Pancreas (tissue), 10 donors: ENCODE measurements at places on chromosomes 6 and 20. TPM values are rescaled to one million over a fixed set of nuclear protein-coding genes. Genes with fewer than 3 reads are reported as not detected.

The ULBP3 gene
- 0.88 TPM for total RNA-seq

The PAX1 gene
- total RNA-seq: not detected

The PRPH2 gene
- total RNA-seq: 0.83 TPM

The RAET1L gene
- 0.53 TPM for total RNA-seq

The MYCT1 gene
- total RNA-seq: 2.3 TPM

The IL17A gene
- not detected for total RNA-seq

The PRR18 gene
- total RNA-seq: 0.61 TPM

The TFAP2D gene
- not detected for total RNA-seq

The COL12A1 gene
- total RNA-seq: 3.8 TPM

The OR2B3 gene
- not detected for total RNA-seq

The RBM12 gene
- 21.0 TPM for total RNA-seq

GRCh38 chr6:35678814-35679213 is 9.9 kb downstream of the FKBP5 start:
- no peak for DNase-seq
- no peak overlapping the region for H3K4me3 ChIP-seq

DNA sequence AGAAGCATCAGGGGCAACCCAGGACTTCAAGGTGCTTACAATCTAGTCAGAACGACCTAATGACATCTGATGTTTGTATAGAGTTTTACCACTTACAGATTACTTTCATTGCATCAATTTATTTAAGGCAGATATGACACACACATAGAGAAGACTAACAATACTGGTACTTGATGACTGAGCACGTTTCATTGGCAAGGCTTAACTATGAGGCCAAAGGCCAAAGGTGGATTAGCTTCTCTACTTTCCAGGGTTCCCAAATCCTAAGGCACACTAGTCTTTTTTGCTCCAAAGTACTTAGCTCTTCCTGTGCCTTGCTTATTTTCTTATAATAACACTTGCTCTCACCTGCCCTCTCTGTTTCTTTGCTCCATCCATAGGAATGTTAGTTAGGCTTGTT is 406.2 kb downstream of the ZFAND3 start:
- H3K27ac ChIP-seq: no peak overlapping the region
- H3K4me3 ChIP-seq: no peak overlapping the region
- no peak for DNase-seq
- no peaks in the 10 kb centered on the region for H3K4me1 ChIP-seq

- H3K27ac ChIP-seq: no peak overlapping the region
- H3K27me3 ChIP-seq: no peaks in the 10 kb centered on the region
- no peaks in the 10 kb centered on the region for H3K36me3 ChIP-seq
- no peaks in the 10 kb centered on the region for H3K4me1 ChIP-seq
Measured at GRCh38 chr6:20236909-20237600, 24.8 kb upstream of the MBOAT1 start.

DNA sequence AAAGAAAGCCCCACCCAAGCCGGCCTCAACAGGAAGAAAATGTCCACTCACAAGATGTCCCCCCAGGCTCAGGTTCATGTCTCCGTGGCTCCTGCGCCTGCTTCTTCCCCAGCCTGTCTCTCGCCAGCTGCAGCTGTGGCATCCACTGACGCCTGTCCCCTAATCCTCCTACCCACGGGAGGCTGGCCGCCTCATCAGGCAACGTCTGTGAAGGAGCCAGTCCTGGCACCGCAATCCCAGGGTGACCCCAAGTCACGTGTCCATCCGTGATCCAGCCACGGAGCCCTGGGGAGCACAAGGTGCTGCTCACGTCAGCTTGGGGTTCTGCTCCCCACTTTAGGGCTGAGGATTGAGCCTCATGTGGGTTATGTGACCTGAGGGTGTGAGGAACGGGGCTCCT is 640.3 kb downstream of the CDH26 start:
- no peak overlapping the region for H3K27ac ChIP-seq
- H3K4me3 ChIP-seq: no peak overlapping the region
- no peaks in the 10 kb centered on the region for H3K4me1 ChIP-seq
- DNase-seq: no peak

DNA sequence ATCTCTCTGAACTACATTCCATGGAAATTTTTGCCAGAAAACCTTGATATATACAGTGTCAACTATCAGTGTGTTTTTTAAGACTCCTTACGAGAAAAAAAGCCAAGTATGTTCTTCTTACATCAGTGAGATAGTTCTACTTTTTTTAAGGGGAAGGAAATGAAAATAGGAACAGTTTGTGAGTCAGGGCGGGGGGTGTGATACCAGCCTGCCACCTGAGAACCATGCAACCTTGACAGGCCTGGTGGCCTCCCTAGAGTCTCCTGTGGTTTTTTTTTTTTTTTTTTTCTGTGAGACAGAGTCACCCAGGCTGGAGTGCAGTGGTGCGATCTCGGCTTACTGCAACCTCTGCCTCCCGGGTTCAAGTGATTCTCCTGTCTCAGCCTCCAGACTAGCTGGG is 96.3 kb upstream of the GCM1 start:
- DNase-seq: no peak
- no peak overlapping the region for H3K4me3 ChIP-seq
- no peaks in the 10 kb centered on the region for H3K4me1 ChIP-seq
- no peak overlapping the region for H3K27ac ChIP-seq
- H3K27me3 ChIP-seq: no peaks in the 10 kb centered on the region

DNA sequence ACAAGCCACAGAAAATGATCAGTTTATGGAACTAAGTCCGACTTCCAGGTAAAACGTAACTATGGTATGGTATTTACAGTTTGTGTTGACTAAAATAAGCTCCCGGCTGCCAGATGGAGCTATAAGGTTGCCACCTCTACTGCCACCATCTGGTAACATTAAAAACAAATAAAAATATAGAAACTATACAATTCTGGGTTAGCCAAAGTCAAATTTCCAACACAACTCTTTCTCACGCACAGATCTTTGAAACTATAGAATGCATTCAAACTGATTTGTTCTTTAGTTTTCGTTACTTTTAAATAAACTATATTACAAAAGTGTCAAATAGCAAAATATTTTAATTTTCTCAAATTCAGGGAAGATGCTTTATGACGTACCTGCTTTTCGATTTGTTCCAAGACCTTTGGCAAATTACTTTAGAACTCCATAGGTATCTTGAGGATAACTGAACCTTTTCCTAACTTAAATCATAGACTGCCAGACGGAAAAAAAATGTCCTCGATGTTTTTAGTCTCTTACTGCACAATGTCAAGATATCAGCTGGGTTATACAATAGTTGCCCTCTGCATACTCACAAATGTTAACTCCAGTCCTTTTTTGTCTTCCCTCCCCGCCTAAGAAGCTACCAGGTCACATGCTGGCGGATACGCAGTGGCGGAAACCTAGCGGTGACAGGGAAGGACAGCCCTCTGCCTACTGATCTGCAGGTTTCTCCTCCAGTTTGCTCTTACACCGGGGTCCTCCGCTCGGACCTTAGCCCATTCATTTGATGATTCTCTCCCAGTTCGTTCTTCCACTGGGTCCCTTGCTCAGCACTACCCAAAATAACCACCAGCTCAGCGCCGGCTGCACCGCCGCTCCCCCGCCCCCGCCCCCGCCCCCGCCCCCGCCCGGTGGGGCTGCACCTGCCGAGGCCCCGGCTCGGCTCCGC is 888 bp downstream of the SLC17A5 start:
- DNase-seq: peak; percentile 66
- peak overlapping the region; percentile 86 for H3K4me3 ChIP-seq
- no peaks in the 10 kb centered on the region for H3K27me3 ChIP-seq
- H3K27ac ChIP-seq: peak overlapping the region; percentile 98
- H3K36me3 ChIP-seq: no peaks in the 10 kb centered on the region

DNA sequence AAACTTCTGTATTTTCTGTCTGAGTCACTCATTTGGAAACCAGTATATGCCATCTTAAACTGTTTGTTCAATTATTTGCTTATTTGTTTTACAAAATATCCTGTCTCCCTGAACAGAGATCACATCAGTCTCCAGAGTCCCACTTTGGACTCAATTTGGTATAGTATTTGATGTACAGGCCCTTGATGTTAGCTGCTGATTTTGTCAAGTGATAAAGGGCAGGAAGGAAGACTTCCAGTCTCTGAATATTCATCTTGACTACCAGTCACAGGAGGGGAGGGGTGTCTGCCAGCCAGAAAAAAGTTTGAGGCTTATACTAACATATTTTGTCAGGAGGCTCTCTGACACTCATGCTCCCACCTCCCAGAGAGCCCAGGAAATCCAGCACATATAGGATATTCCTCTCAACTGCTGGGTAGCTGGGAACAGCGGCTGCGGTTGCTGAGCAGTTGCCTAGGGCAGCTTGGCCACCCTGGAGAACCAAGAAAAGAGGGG is 376.8 kb upstream of the RUNX2 start:
- H3K36me3 ChIP-seq: no peaks in the 10 kb centered on the region
- H3K4me3 ChIP-seq: no peak overlapping the region
- H3K27me3 ChIP-seq: no peaks in the 10 kb centered on the region

DNA sequence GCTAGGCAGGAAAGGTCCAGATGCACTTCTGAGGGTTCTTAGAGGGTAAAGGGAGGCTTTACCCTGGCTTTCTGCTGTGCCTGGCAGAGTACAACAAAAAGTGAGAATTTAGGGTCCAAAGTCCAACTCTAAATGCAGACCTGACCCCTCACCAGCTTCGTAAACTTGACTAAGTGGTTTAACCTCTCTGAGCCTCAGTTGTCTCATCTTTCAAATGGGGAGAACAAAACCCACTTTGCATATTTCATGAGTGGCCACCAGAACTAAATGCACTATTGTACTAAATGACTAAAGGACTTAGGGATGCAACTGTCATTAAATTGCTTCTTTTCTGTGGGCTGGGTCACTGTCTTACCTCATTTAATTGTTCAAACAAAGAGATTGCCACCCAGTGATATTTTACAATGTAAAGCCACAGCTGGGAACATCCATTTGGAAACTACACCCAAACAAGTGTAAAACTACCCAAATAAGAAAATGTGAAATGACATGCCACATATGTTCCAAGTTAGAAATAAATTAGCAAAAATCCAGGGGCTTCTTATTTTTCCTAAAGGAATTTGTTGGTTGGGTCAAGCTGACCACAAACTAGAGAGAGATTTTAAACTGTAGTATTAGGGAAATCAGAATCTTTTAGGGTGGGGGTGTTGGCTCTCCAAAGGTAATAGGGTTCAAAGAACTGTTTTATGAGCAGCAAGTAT is 48.3 kb upstream of the RIN2 start:
- H3K27me3 ChIP-seq: no peaks in the 10 kb centered on the region
- H3K4me1 ChIP-seq: no peaks in the 10 kb centered on the region
- no peak overlapping the region for H3K27ac ChIP-seq
- no peaks in the 10 kb centered on the region for H3K36me3 ChIP-seq
- no peak overlapping the region for H3K4me3 ChIP-seq

- H3K4me1 ChIP-seq: peaks cover 11% of the 10 kb centered on the region
- no peak for DNase-seq
- H3K27me3 ChIP-seq: no peaks in the 10 kb centered on the region
- H3K4me3 ChIP-seq: no peak overlapping the region
Measured at GRCh38 chr20:62232770-62233645, 5.3 kb upstream of the OSBPL2 start.

GRCh38 chr6:30735668-30736314 is 6.7 kb downstream of the FLOT1 start:
- no peak overlapping the region for H3K4me3 ChIP-seq
- H3K27ac ChIP-seq: no peak overlapping the region
- peaks cover 29% of the 10 kb centered on the region for H3K4me1 ChIP-seq
- DNase-seq: no peak
- no peaks in the 10 kb centered on the region for H3K27me3 ChIP-seq

- no peaks in the 10 kb centered on the region for H3K36me3 ChIP-seq
- DNase-seq: no peak
- no peak overlapping the region for H3K27ac ChIP-seq
- peaks cover 2% of the 10 kb centered on the region for H3K4me1 ChIP-seq
- H3K4me3 ChIP-seq: no peak overlapping the region
- no peaks in the 10 kb centered on the region for H3K27me3 ChIP-seq
Measured at GRCh38 chr20:47334022-47334551, 22.4 kb downstream of the ZMYND8 start.

GRCh38 chr6:157561929-157562810 is 181.2 kb downstream of the ZDHHC14 start:
- DNase-seq: no peak
- no peaks in the 10 kb centered on the region for H3K27me3 ChIP-seq
- no peak overlapping the region for H3K27ac ChIP-seq
- H3K4me3 ChIP-seq: no peak overlapping the region
- peaks cover 1% of the 10 kb centered on the region for H3K4me1 ChIP-seq

- no peak for DNase-seq
- no peaks in the 10 kb centered on the region for H3K4me1 ChIP-seq
- no peak overlapping the region for H3K27ac ChIP-seq
- no peak overlapping the region for H3K4me3 ChIP-seq
- H3K36me3 ChIP-seq: no peaks in the 10 kb centered on the region
Measured at GRCh38 chr20:30612344-30612743, 645.1 kb upstream of the DEFB115 start.

DNA sequence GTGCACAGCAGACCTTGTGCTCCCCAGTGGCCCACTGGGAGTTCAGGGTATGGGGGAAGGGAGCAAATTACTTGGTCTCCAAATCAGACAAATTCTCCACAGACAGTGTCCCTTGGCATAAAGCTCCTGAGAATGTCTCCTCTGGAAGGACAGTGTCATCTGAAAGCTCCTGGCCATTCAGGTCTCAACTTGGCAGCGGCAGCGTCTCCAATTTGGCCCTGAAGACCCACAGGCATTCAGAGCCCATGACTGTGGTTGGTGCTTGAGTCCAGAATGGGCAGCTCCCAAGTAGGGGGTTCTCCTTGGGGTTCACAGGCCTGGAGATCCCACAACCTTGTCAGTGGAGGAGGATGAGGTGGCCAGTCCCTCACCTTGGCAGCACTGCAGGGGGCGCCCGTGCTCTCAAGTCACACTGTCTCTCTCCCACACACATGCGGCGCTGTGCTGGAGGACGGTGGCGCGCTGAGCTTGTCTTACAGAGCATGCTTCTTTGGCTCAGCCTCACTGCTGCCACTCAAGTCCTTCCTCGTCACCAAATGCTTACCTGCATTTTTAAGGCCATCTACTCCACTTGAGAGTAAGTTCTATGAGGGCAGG is 20.7 kb downstream of the DYNLRB1 start:
- no peak overlapping the region for H3K4me3 ChIP-seq
- no peaks in the 10 kb centered on the region for H3K4me1 ChIP-seq
- no peak overlapping the region for H3K27ac ChIP-seq
- peaks cover 14% of the 10 kb centered on the region for H3K36me3 ChIP-seq
- H3K27me3 ChIP-seq: no peaks in the 10 kb centered on the region
- DNase-seq: peak; percentile 45

GRCh38 chr6:132725471-132725870 is 11.6 kb upstream of the VNN1 start:
- no peaks in the 10 kb centered on the region for H3K4me1 ChIP-seq
- no peaks in the 10 kb centered on the region for H3K36me3 ChIP-seq
- H3K27me3 ChIP-seq: no peaks in the 10 kb centered on the region
